Stimulated activated CD8-positive, alpha-beta memory T cell treated with anti-CD3 and anti-CD28 coated beads, Interleukin-15, amount 100 ng/mL, for 4 hours (primary cell): ENCODE measurements at places on chromosomes 5 and 9.

GRCh38 chr9:71795097-71795813 is 26.9 kb upstream of the CEMIP2 start:
- no peak for DNase-seq

DNA sequence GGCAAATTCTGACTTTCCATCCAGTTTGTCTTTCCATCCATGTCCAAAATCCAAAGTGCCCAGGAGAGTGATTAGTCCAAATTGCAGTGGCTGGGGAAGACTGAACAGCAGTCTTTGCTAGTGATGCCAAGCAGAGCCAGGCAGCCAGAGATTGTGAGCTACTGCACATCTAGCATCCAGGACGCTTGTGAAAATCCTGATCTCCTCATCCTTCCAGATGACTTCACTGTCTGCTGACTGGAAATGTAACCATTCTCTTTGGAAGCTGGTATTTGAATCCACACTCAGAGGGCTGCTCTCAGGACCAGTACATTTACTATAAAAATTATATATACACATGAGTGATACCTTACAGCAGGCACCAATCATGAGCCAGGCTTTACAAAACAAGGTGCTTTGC is 49.6 kb downstream of the MACROH2A1 start:
- no peak for DNase-seq

DNA sequence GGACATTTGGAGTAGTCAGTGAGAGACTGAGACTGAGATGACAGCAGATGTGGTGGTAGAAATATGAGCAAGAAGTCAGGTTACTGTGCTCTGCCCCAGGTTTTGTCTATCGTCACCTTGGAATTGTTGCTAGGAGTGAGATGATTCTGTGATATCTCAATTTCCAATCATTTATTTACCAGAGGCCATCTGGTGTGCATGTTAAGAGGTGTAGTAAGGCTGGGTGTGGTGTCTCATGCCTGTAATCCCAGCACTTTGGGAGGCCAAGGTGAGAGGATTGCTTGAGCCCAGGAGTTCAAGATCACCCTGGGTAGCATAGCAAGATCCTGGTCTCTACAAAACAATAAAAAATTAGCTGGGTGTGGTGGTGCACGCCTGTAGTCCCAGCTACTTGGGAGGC is 38.6 kb upstream of the CARTPT start:
- no peak for DNase-seq

- no peak for DNase-seq
Measured at GRCh38 chr5:115978779-115979178, 16.5 kb downstream of the LVRN start.

- DNase-seq = no peak
Measured at GRCh38 chr5:159263569-159263905, 447 bp downstream of the UBLCP1 start.

GRCh38 chr9:133396952-133397351 is 20.8 kb downstream of the STKLD1 start:
- no peak for DNase-seq

DNA sequence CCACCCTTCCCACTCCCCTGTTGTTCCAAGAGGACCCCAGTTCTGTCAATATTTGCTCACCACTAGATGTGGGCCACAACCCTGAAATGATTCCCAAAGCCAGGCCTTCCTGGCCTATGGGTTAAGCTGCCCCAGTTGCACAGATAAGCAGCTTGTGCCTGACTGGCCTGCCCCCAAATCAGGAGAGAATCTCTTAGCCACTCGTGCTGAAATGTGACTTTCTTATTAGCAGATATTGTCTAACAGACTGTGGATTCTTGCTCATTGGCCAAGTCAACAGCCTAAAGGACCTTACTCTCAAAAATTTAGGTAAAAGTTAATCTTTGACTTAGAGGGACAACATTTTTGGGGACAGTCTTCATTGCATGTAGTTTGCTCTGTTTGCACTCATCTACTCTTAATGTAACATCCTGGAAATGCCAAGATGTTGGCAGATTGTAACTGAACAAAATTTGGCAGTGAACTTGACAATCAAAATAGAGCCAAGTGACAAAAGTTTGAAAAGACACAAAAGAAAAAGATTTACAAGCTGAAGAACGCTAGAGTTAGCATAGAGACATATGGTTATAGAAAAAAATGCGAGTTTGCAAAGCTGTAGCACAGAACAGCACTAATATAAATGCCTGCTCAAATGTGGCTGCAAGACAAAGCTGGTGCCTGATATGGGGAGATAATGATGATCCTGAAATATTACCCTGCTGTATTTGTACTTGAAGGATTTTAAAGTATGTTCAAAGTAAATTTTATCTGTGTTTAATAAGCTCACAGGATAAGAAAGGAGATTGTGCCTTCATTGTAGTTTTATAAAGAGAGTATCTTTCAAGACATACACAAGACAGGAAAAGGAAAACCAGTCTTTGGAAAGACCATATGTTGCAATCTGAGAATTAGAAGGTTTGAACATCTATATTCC is 29.0 kb upstream of the FSD1L start:
- DNase-seq = no peak

DNA sequence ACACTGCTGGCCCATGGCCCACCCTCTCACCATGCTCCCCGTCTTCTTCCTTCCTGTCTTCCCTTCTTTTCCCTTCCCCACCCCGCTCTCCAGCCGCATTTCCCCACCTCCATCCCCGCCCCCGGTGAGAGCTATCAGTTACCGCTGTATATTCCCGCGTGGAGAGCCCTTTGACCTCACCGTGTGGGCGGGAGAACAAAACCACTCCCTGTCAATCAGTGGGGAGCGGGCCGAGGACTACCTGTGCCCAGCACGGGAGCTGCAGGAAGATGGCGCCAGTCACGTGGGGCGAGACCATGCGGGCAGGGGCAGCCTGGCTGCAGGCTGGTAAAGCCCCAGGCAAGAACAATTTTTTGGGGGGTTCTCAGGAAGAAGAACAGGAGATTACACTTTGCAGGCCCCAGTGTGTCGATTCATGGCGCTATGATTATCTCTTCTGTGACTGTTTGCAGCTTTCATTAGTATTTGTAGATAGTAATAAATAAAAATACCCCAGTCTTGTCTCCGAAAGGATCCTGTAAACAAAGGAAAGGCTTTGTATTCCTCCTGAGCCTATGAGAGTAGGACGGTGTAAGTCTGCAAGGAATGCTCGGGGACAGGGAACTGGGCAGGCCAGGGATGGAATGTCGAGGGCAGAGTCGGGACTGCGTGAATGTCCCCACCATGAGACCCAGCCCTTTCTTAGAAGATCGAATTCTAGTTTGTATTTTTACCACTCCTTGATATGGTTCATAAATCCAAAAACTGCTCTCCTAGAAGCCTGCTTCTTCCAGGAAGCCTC is 14.8 kb upstream of the DMRT1 start:
- no peak for DNase-seq

- DNase-seq = no peak
Measured at GRCh38 chr9:116668970-116669695, 18.0 kb upstream of the TRIM32 start.

DNA sequence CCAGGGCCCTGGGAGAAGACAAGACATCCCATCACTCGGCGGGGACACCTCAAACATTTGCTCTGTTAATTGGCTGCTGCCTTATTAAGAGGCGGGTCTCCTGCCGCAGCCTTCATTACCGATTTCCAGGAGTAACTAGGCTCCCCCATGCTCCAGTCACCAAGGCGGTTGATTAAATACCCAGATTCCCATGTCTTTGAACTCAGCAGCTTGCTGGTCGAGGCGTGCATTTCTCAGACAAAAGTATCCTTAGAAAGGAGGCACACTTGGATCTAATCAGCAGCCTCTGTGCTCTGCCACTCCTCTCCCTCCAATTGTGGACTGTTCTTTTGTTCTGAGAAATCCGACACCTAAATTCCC is 228.8 kb downstream of the FSTL4 start:
- DNase-seq = no peak

DNA sequence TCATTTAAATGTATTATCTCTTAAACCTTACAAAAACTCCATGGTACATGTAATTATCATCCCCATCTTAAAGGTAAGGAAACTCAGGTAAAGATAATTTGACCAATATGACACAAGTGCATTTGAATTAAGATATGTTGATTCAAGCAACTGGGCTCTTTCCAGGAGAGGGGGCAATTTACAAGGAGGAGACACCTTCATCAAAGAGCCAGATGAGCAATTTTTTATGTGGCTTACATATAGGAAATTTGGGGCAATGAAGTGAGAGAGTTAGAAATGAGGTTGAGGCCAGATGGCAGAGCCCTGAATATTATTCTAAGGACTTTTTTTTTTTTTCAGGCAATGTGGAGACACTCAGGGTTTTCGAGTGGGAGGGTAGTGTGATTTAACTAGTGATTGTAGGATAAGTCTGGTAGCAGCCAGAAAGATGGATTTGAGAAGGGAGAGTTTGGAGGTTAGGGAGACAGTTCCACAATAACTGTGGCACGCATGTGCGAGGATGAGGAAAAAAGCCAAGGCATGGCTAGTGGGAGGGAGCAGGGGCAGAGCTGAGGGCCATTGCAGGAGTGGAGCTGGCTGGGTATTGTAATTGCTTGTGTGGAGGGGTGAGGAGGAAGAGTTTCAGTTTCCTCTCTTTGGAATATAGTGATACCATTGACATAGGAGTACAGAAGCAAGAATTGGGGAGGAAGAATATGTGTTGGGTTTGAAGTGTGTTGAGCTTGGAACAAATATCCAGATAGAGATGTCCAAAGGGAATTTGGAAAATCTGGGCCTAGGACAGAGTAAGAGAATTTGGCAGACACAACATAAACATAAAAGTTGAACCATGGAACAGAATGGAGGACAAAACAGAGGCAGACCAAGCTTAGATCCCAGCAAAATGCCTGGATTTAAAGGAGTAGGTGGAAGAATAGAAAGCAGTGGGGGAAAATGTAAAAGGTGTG is 72.0 kb downstream of the ACTBL2 start:
- no peak for DNase-seq

GRCh38 chr5:136350343-136350742 is 15.0 kb downstream of the TRPC7 start:
- DNase-seq = no peak

DNA sequence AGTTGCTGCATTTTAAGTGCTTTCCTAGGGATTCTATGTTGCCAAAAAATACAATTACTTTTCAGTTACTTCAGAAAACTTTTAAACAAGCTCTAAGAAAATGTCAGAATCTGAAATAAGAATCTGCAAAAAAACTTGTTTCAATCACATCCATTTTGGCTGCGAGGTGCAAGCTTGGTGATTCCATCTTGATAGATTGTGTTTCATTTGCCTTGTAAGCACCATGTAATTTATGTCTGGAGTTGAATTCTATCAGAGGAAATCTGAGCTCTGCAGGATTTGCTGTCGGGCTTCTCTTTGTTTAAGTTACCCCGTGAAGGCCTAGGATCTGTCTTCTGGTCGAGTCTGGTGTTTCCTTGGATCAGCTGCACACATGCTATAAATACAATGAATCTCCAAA is 40.4 kb upstream of the MAN2A1 start:
- DNase-seq = no peak

GRCh38 chr9:130682421-130683121 is 11.0 kb upstream of the EXOSC2 start:
- DNase-seq = peak; percentile 18

DNA sequence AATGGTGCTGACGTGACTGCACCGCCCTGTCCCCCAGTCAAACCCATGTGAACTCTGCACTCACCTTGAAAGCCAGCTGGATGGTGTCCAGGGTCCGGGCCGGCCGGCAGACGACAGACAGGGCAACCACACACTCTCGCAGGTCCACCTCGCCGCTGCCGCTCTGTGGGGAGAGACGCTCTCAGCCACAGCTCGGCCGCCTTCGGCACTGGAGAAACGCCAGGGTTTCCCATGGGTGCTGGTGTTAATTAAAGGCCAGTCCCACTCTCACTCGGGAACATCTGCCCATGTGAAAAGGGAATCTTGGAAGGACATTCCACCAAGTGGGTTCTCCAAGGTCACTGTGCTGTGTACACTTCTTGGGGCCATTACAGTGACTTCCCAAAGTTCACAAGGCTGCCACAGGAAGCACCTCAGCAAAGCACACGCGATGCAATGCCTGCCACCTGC is 25.5 kb upstream of the SLC6A3 start:
- no peak for DNase-seq

- DNase-seq = no peak
Measured at GRCh38 chr5:53827211-53827651, 266.8 kb downstream of the NDUFS4 start.

GRCh38 chr9:4979239-4979638 is 5.8 kb upstream of the JAK2 start:
- no peak for DNase-seq

DNA sequence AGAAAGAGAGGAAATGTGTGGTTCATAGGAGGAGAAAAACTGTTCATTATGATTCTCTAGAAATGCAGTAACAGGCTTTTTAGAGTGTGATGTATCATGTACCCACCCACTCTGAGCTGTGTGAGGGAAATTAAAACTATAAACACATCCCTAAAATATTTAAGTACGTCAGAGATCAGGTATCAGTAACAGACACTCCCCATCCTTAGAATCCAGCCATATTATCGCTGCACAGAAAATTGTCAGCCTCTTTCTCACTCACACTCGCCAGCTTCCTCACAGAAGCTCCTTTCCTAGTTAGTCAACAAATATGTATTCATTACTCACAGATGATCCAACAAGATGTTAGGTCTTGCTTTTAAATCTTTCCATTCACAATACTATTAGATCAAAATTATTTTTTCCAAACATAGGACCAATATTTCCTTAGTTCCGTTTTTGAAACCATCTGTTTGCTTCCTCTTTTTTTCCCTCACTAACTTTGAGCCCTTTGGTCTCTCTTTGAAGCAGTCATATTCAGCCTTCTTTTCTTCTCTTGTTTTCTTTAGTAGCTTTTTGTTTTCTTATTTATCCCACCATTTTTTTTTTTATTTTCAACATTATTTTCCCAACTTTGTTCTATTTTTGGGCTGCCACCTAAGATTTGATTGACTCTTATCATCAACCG is 13.6 kb upstream of the MAST4 start:
- DNase-seq = no peak

DNA sequence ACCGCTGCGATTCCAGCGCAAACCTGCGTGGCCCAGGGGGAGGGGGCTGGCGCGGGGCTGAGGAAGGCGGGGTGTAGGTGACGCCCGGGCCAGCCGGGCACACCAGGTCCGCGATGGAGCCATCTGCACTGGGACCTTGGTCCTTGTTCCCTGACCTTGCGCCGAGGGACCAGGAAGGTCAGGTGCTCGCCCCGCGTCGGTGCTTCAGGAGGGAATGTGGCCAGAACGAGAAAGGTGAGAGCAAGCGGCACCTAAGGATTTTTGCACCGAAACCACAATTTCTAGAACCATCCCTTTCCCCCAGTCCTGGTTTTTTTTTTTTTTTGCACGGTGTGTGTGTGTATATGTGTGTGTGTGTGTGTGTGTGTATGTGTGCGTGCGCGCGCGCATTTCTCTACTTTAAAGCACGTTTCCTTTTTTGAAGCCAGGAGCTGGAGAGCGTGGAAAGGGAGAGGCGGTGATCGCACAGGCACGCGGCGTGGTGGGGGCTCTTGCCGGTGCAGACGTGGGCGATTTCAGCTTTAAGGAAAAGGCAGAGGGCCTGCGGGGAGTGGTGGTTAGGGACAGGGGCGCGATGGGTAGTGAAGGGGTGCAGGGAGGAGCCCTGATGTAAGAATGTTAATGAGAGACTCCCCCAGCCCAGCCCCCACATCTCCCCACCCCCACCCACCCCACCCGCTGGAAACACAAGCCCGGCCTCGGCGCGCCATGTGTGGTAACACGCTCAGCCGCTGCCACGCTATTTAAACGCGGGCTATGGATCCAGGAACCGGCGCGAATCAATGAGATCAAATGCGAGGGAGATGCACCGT is at the start of gene NPR3:
NPR3 (plus strand) TSS at position 772 of the 812 bp plus-strand sequence. CDS start 456 bp downstream, outside the sequence.
- no peak for DNase-seq
